ENCODE measurements at places on chromosomes 16 and 17.
A peak's percentile ranks its signal among the peaks of the same experiment; 100 is the strongest.

DNA sequence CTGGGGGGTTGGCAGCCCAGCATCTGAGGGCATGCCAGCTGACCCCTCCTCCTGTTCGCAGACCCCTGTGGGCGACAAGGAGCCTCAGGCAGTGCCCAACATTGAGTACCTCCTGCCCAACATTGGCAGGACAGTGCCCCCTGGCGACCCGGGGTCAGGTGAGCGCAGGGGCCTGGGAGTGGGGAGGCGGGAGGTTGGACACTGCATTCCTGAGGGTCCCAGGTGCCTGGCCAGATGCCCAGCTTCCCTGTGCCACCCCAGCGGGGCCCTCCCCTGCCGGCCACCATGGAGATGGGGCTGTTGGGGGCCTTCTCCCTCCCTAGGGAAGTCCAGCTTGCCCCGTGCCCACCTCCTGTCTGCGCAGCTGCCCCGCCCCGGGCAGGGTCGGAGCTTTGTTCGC, 70.1 kb downstream of the ARHGAP23 start:
- no peak for DNase-seq

- no peak for DNase-seq
Observed at GRCh38 chr16:23629516-23629915, 11.6 kb downstream of the PALB2 start.

- no peak for DNase-seq
Observed at GRCh38 chr16:54720259-54720658, 210.4 kb upstream of the IRX5 start.

DNA sequence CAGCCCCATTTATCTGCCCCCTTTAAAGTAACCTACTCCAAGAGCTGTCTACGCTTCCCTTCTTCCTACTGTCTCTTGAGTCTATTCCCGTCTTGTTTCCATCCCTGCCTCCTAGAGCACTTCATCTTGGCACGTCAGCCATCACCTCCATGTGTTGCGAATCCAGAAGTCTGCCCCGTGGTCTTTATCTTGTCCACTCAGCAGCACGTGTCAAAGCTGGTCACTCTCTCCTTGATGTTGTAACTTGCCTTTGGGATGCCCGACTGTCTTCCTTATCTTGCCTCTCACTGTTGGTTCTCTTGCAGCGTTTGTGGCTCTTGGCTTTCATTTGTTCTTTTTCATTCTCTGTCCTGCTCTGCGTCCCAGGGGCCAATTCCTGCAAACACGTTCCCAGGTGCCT, 99.4 kb downstream of the PLCG2 start:
- DNase-seq = no peak

DNA sequence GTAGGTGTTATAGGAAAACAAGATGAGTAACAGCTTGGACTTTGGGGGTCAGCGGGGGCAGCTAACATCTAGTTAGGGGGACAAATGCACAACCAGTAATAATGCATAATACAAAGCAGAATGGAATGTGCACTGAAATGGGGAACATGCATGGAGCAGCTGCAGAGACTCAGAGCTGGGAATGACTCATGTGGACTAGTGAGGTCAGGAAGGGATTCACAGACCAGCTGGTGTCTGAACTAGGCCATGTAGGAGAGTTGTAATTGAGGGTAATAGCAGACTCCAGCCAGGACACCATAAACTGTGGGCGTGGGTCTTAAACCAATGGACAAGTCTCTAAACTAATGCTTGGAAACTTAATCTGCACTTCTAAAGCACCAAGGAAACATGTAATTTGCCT, 176.8 kb upstream of the ASIC2 start:
- no peak for DNase-seq

DNA sequence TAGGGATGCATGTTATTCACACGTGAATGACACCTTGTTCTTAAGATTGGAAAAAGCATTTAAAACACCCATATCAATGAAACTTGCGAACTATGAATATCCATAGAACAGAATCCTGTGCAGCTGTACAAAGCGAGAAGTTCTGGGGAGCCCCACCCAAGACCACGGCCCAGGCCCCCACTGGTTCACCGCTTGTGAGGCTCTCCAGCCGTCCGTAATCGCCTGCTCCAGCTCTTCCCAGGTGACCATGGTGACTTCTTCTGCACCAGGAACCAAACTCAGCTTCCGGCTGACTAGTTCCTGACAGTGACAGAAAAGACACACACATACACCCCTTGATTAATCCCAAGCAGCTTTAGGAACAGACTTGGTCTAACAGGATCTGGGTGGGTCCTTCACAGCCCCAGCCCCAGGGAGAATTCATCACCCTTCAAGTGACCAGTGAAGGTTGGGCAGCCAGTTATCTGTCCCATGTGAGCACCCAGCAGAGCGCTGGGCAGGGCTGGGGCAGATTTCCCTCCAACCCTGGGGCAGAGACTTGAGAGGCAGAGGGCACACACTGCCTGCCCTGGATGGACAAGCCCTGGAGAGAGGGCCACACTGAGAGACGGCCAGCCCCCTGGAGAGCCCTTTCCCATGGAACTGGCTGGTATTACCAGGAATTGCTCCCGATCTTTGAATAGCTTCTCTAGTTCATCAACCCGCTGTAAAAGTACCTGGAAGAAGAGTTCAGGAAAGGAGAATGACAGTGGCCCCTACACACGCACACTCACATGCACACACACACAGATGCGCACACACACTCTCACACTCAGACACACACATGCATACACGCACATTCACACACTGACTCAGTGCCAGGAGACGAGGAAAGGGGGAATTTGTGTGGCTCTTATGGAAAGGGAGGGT, 3.6 kb downstream of the QRICH2 start:
- no peak for DNase-seq

GRCh38 chr16:8972843-8973586, 9.3 kb upstream of the USP7 start:
- DNase-seq = no peak

- DNase-seq = no peak
Observed at GRCh38 chr16:5852151-5852550, 754.6 kb upstream of the EEF2KMT start.

GRCh38 chr17:33459078-33459940, 166.2 kb upstream of the ASIC2 start:
- DNase-seq = no peak

DNA sequence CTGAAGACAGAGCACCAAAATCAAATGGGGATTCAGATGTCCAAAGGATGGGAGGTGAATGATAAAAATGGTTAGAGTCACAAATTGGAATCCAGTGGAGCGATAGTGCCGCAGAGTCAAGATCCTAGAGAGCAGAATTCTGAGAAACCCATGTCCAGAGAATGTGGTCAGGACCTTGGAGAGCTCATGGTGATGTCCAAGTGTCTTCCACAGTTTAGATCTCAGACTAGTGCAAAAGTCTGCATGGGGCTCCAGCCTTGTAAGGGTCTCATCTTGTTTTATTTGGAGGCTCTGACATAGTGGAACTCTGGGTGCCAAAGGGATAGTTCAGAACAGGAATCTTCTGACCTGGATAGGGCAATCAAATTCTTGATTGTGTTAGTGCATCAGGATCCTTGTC, 245.9 kb upstream of the HSBP1 start:
- DNase-seq = no peak

GRCh38 chr16:81715358-81716196, 63.5 kb upstream of the PLCG2 start:
- no peak for DNase-seq

GRCh38 chr16:78155791-78156345, 56.4 kb downstream of the WWOX start:
- DNase-seq = no peak

DNA sequence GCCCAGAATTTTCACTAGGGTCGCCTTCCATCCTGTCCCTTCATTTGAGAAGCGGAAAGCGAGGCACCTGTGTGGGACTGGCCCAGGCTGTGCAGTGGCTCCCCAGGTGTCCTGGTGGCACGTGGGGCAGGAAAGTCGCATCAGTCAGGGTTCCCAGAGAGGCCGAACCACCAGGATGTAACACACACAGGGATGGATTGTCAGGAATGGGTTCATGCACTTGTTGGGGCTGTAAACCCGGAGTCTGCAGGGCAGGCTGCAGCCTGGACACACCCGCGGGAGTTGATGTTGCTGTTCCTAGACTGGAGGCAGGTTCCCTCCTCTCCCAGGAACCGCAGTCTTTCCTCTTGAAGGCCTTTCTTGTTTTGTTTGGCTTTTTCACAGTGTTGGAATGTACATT, 30.7 kb upstream of the RPTOR start:
- no peak for DNase-seq

DNA sequence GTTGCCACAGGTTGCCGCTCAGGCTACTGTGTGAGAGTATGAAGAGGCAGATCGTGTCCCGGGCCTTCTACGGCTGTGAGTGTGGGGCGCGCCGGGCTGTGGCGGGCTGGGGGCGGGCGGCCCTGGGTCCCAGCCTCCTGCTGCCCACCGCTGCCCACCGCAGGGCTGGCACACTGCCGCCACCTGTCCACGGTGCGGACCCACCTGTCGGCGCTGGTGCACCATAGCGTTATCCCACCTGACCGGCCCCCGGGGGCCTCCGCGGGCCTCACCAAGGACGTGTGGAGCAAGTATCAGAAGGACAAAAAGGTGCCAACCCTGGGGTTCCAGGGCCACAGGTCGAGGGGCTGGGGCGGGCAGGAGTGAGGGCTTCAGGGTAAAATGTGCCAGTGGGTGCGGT, 28.7 kb downstream of the MNT start:
- DNase-seq = no peak

DNA sequence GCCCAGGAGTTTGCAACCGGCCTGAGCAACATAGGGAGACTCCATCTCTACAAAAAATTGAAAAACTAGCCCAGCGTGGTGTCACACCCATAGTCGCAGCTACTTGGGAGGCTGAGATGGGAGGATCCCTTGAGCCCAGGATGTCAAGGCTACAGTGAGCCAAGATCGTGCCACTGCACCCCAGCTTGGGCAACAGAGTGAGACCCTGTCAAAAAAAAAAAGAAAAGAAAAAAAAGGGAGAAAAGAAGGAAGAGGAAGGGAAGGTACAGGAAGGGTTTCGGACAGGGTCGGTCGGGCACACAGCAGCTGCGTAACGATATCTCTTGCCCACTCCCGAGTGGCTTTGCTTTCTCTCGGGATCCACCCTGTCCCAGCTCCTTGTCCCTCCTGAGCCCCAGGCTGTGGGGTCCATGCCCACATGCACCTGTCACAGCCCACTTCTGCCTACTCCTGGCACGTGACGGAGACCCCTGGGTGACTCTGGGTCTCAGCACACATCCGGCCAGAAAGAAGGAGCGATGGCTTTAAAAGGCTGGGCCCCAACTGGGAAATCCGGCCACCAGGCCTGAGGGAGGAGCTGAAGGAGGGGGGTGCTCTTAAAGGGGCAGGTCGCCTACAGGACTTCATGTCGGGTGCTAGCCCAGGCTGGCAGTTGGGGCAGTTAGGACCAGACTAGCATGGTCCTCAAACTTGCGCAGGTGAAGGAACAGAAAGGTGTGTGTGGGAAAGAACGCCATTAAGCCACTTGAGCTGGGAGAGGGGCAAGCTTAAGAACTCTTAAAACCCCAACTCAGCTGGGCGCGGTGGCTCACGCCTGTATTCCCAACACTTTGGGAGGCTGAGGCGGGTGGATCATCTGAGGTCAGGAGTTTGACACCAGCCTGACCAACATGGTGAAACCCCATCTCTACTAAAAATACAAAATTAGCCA, at the start of gene GHDC:
Gene GHDC (minus strand): TSS at position 526 of the 931 bp plus-strand sequence. CDS start 913 bp downstream, outside the sequence.
- DNase-seq = peak; percentile 79

GRCh38 chr17:37261286-37261685, 114.5 kb upstream of the C17orf78 start:
- no peak for DNase-seq

DNA sequence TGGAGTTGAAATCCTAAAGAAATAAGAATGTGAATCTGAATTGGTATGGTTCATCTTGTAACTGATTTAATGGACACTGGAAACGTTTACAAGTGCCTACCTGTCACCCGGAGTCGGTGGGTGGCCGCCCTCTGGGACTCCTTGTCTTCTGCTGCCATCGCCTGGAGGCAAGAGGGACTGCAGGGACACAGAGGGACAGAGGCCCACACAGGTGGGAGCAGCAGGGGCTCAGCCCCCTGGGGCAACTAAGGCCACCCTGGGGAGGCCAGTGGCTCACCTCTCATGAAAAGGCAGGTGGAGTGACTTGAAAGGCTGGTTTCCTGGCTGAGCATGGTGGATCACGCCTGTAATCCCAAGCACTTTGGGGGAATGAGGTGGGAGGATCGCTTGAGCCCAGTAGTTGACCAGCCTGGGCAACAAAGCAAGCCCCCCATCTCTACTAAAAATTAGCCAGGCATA, 23.2 kb downstream of the TMEM92 start:
- DNase-seq = peak; percentile 85

DNA sequence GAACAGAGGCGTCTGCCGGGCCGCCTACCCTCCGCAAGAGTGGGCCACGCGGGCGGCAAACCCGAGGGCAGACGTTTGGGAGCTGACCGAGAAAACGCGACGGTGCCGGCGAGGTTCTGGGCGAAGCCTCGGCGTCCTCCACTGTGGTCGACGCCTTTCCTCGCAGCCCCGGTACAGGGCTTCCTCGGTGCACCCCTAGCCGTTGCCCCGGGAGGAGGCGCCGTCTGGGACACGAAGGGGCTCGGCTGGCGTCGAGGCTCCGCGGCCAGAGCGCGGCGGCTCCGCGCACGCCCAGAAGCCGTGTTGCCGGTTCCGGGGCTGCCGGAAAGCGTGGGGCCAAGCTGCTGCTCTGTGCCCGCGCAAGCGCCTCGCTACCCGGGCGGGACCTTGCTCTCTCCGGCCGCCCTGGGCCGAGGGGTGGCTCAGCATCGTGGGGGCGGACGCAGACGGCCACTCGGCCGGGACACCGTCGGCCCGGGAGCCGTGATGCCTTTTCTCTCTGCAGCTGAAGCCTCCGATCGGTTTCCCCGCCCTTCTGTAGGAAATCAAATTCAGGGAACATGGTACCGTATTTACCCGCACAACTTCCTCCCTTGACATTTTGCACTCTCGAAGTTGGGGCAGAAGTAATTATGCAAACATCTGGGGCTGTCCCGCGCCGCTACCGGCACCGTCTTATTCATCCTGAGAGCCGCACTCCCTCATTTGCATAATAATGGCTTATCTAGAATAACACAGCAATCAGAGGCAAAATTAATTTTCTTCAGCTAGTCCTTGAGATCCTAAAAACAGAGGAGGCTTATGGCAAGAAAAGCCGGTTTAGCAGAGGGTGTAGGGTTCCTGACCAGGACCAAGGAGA, 7.3 kb upstream of the CBX8 start:
- peak; percentile 78 for DNase-seq

DNA sequence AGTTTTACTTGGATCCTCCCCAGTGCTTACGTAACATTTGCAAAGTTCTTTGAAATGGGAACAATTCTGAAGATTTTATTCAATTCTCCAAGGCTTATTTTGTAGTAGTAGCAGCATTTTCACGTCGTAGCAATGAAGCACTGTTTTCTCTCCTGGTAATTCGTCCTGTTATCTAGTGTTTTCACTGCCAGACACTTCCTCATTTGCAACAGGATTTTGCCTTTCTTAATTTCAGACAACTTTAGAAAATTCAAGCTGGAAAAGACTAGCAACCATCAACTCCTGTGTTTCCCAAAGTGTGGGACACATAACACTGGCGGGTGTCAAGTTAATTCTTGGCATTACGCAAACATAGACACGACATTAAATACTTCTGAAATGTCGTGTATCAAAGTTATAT, 131.6 kb downstream of the CHD9NB start:
- DNase-seq = no peak

- DNase-seq = no peak
Observed at GRCh38 chr16:21620592-21620991, 21.2 kb downstream of the METTL9 start.
